Fibroblast of mammary gland (primary cell): ENCODE measurements at places on chromosomes 13 and 19.
A peak's percentile ranks its signal among the peaks of the same experiment; 100 is the strongest.

DNA sequence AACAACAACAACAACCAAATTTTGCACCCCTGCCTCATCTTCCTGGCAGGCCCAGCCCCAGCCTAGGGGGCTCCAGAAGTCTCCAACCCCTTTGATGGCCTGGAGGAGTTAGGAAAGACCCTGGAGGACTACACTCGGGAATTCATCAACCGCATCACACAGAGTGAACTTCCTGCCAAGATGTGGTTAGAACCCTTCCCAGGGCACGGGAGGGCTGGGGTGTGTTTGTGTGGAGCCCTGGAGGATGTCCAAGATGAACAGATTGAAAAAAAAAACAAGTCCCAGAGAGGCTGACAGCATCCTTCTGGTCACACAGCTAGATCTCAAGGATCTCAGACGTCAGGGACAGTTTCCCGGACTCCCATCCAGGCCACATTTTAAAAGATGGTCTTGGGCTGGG is 13.3 kb downstream of the APOC1 start:
- DNase-seq, result peak; percentile 92

DNA sequence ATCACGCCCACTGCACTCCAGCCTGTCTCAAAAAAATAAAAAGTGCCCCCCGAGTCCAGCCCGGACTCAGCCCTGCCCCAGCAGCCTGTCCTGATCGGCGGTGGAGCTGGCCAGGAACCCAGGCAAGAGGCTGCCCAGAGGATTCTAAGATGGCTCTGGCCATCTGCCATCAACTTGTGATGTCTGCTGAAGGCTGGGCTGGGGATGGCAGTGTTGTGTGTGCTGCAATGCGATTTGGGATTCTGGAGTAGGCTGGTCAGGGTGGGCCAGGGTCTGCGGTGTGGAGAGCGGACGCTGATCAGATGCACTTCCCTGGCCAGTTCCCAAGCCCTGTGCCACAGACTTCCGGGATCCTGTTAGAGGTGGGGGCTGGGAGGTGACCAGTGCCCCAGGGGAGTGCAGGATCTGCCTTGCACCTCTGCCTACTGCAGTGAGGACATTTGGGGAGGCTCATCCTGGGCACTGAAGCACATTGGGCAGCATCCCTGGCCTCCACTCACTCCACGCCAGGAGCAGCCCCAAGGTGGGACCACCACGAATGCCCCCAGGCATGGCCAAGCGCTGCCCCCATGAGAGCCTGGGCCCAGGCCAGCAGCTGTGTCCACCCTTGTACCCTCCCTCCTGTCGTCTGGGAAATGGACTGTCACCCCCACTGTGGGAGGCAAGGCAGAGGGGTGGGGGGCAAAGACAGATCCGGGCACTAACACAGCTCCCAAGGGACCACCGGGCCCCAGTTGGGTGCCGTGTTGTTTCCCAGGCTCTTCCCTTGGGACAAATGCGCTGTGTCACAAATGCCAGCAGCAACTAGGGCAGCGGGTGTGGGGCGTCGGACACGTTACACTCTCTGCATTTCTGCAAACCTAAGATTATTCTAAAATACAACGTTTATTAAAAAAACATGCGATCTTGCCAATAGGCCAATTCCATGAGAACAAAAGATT is 3.4 kb upstream of the TBXA2R start:
- no peak for DNase-seq

- no peak for DNase-seq
Measured at GRCh38 chr19:46350758-46351159, 3.9 kb downstream of the PPP5C start.

- DNase-seq, result peak; percentile 60
Measured at GRCh38 chr13:33250609-33251008, 34.9 kb downstream of the STARD13 start.
